ENCODE measurements at places on chromosomes 7 and 10. TPM values are rescaled to one million over a fixed set of nuclear protein-coding genes. Genes with fewer than 3 reads are reported as not detected.

- H3K27me3 ChIP-seq, result no peaks in the 10 kb centered on the region
- H3K27ac ChIP-seq, result no peak overlapping the region
These were observed 111.1 kb upstream of the GLI3 start for GRCh38 chr7:42348071-42348470.

GRCh38 chr7:20513341-20513740, 102.1 kb upstream of the ABCB5 start:
- H3K36me3 ChIP-seq, result no peaks in the 10 kb centered on the region
- H3K27ac ChIP-seq, result no peak overlapping the region
- H3K4me3 ChIP-seq, result no peak overlapping the region
- no peaks in the 10 kb centered on the region for H3K27me3 ChIP-seq
- no peak for DNase-seq

The RNF148 gene
- not detected for total RNA-seq

DNA sequence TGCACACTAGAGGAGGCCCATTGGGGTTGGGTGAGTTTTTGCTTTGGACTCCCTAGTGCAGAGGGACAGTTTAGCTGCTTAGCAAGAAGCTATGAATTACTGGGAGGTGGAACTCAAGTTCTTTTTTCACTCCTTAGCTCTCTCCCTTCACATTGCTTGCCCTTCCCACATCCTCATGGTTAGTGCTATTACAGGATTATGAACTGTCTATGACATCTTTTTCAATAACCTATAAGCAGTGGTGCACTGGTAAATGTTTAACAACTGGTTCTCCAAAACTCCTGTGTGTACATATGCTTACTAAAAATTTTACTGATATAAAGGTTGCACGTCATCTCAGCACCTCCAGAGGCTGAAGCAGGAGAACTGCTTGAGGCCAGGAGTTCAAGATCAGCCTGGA, 6.2 kb downstream of the SSMEM1 start:
- peaks cover 4% of the 10 kb centered on the region for H3K27me3 ChIP-seq
- no peaks in the 10 kb centered on the region for H3K36me3 ChIP-seq
- no peak overlapping the region for H3K27ac ChIP-seq
- H3K4me3 ChIP-seq, result no peak overlapping the region

The NKX1-2 gene
- not detected for total RNA-seq

DNA sequence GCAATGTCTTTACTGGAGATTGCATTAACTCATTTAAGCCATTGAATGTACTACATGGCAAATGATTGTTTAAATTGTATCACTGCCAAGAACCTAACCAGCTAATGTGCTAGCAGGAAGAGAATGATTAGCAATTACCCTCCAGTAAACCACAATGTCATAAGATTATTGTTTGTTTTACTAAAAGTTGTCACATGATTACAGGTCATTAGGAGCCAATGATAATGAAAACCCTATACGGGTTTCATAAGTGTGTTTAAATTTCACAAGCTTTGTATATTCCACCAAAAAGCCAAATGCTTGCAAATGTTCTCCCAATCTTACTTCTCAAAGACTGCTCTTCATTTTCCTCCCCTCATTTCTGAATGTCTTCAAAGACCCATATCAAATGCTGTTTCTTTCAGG, 76.5 kb upstream of the PPP1R3C start:
- no peak for DNase-seq
- no peaks in the 10 kb centered on the region for H3K36me3 ChIP-seq
- no peak overlapping the region for H3K4me3 ChIP-seq
- no peaks in the 10 kb centered on the region for H3K4me1 ChIP-seq

GRCh38 chr7:123748171-123748733, 551 bp downstream of the WASL start:
- peaks cover 51% of the 10 kb centered on the region for H3K4me1 ChIP-seq
- H3K4me3 ChIP-seq, result peak overlapping the region; percentile 95
- peaks cover 29% of the 10 kb centered on the region for H3K36me3 ChIP-seq

- no peaks in the 10 kb centered on the region for H3K4me1 ChIP-seq
- peaks cover 4% of the 10 kb centered on the region for H3K27me3 ChIP-seq
- H3K4me3 ChIP-seq, result no peak overlapping the region
- no peak for DNase-seq
- H3K27ac ChIP-seq, result no peak overlapping the region
These were observed 80.7 kb upstream of the EMX2 start for GRCh38 chr10:117461766-117462423.

DNA sequence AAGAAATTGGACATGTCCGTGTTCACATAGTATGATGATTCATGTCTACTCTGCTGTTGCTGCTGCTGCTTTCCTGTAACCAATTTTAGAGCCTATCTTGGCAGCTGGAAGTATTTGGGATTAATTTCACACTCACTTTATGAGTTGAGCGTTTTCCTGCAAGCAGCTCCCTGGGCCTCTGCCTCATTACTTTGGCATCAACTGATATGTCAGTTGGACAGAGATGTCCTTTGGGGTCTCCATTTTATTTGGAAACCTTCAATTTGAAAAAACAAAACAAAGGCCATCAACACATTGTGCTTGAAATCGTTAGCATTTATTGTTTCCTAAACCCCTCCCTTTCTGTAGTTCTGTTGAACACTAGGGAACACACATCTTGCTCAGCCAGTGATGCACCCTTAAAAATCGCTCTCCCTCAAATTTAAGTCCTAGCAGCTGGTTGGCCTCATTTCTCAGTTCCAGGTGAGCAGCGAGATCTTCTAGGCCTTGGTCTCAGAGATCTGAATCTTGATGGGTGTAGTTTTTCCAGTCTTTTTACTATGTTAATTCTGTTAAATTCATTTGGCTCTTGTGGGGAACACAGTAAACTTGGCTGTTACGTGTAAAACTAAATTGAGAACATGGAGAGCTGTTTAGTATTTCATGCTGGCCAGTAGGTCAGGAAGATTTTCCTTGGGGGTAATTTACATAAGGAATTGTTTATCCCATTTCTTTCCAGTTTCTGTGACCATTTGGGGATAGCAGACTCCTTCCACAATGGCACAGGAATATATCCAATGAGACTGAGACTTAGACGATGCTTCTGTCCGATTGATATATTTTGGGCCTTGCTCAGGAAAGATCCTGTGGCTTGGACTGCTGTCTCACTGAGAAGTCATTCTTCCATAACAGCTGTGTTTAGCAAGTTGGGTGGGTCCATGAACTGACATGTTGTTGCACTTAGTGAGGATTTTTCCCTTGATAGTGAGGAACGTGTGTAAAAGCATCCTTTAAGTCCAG, 371.6 kb downstream of the BBS9 start:
- no peak overlapping the region for H3K4me3 ChIP-seq
- H3K27me3 ChIP-seq, result no peaks in the 10 kb centered on the region
- H3K36me3 ChIP-seq, result no peaks in the 10 kb centered on the region

- no peak overlapping the region for H3K27ac ChIP-seq
- peaks cover 8% of the 10 kb centered on the region for H3K4me1 ChIP-seq
- DNase-seq, result peak; percentile 66
- no peaks in the 10 kb centered on the region for H3K36me3 ChIP-seq
- H3K4me3 ChIP-seq, result no peak overlapping the region
These were observed 79.0 kb upstream of the TMEM168 start for GRCh38 chr7:112869111-112869774.

The HELLS gene
- 157 TPM for total RNA-seq

DNA sequence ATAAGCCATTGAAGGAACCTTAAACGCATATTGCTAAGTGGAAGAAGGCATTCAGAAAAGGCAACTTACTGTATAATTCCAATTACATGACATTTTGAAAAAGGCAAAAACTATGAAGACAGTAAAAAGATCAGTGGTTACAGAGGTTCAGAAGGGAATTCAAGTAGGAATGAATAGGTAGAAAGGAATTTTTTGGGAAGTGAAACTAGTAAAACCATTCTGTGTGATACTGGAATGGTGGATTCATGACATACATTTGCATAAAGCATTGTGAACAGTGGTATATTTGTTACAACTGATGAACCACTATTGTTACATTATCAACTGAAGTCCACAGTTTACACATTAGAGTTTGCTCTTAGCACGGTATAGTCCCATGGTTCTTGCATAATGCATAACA, 114.2 kb upstream of the GPR22 start:
- no peak for DNase-seq
- H3K4me3 ChIP-seq, result no peak overlapping the region
- peaks cover 22% of the 10 kb centered on the region for H3K36me3 ChIP-seq
- H3K4me1 ChIP-seq, result no peaks in the 10 kb centered on the region
- H3K27ac ChIP-seq, result no peak overlapping the region

- no peak overlapping the region for H3K27ac ChIP-seq
- peaks cover 39% of the 10 kb centered on the region for H3K36me3 ChIP-seq
- peaks cover 17% of the 10 kb centered on the region for H3K4me1 ChIP-seq
- H3K27me3 ChIP-seq, result no peaks in the 10 kb centered on the region
These were observed 311.3 kb upstream of the AOAH start for GRCh38 chr7:37035631-37036030.

The LRRTM3 gene
- total RNA-seq, result not detected

GRCh38 chr10:63466144-63466935, 563 bp upstream of the JMJD1C start:
- no peaks in the 10 kb centered on the region for H3K36me3 ChIP-seq
- H3K27ac ChIP-seq, result peak overlapping the region; percentile 77
- H3K4me3 ChIP-seq, result peak overlapping the region; percentile 93
- H3K4me1 ChIP-seq, result peaks cover 17% of the 10 kb centered on the region
- DNase-seq, result peak; percentile 48

The HOXA1 gene
- 0.89 TPM for total RNA-seq

The RARRES2 gene
- total RNA-seq, result not detected

DNA sequence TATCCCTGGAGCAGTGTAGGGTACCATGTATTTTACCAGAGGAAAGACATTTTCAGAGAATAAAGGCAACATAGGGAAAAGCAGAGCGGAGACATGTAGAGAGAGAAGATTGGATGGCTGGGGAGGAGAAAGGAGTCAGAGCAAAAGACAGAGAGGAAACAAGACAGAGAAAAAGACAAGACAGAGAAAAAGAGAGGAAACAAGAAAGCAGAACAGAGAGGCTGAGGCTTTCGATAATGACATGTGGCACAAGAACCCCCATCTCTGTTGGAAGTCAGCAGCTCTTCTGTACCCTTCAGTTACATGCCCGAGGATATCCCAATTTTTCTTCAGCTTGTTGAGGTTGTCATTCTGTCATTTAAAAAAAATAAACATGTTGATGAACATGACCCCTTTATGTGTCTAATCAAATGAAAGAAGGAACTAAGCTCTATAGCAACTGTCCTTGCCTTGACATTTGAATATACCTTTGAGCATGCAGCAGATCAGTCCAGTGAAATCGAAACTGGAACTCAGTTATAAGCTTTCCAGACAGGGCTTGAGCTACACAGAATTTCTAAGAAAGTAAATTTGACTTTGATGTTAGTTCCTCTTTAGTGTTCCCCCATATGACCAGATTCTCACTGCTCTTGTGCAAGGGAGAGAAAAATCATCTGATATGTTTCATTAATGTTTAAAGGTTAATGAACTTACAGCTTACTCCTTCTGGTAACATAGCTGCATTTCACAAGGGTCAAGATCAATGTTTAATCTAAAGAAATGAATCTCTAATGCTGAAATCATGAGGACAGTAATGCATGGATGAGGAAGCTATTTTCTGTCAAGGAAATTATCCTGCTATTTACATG, 75.1 kb upstream of the SP4 start:
- peaks cover 70% of the 10 kb centered on the region for H3K4me1 ChIP-seq
- peak overlapping the region; percentile 96 for H3K27ac ChIP-seq
- no peaks in the 10 kb centered on the region for H3K27me3 ChIP-seq

- no peaks in the 10 kb centered on the region for H3K4me1 ChIP-seq
- H3K27me3 ChIP-seq, result no peaks in the 10 kb centered on the region
- DNase-seq, result peak; percentile 48
- no peak overlapping the region for H3K27ac ChIP-seq
- H3K36me3 ChIP-seq, result no peaks in the 10 kb centered on the region
These were observed 299.8 kb downstream of the HGF start for GRCh38 chr7:81469869-81470723.

DNA sequence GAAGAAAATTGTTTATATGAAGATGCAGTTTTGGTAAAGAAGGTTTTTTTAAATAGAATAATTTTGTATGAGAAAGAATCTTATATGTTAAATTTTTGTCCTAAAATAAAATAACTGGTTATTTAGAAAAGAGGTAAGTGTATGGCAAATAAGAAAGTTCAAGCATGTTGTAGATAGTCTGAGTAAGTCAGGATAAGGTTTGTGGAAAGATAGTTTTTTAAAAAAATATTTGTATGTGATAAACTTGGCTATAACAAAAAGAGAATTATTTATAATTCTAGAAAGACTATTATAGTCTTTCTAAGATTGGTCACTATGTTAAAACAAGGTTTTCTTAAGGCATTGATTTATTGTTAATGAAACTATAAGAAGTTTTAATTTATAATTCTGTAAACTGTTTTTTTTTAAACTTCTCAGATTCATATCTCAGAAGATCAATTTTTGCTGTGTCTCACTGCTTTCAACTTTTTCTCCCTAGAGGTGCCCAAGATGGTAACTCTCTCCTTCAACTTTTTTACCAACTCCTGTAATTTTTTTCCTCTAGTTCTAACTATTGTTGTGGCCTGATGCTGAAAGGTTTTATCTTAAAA, 698.6 kb downstream of the CCSER2 start:
- H3K27me3 ChIP-seq, result no peaks in the 10 kb centered on the region
- no peak overlapping the region for H3K4me3 ChIP-seq
- no peaks in the 10 kb centered on the region for H3K4me1 ChIP-seq
- DNase-seq, result no peak

GRCh38 chr10:22656036-22656435, 58.3 kb downstream of the PIP4K2A start:
- peak overlapping the region; percentile 91 for H3K27ac ChIP-seq
- H3K4me3 ChIP-seq, result peak overlapping the region; percentile 64
- no peaks in the 10 kb centered on the region for H3K27me3 ChIP-seq
- H3K4me1 ChIP-seq, result peaks cover 96% of the 10 kb centered on the region
- DNase-seq, result no peak

GRCh38 chr7:196778-197321, 4.5 kb downstream of the FAM20C start:
- H3K27me3 ChIP-seq, result peaks cover 22% of the 10 kb centered on the region
- no peak for DNase-seq
- no peaks in the 10 kb centered on the region for H3K4me1 ChIP-seq
- H3K27ac ChIP-seq, result no peak overlapping the region

Data from activated CD8-positive, alpha-beta T cell treated with anti-CD3 and anti-CD28 coated beads, Interleukin-2, amount 10 ng/mL, durations not matched to agents 7 days and 5 days (primary cell).